ENCODE measurements at places on chromosomes 13 and 19.

- peak; percentile 78 for DNase-seq
Observed at GRCh38 chr19:14476673-14477401, 1.7 kb upstream of the PTGER1 start.

GRCh38 chr13:94129490-94129894 is 350.0 kb downstream of the DCT start:
- no peak for DNase-seq

- peak; percentile 63 for DNase-seq
Observed at GRCh38 chr19:10390652-10391286, 10.4 kb upstream of the TYK2 start.

DNA sequence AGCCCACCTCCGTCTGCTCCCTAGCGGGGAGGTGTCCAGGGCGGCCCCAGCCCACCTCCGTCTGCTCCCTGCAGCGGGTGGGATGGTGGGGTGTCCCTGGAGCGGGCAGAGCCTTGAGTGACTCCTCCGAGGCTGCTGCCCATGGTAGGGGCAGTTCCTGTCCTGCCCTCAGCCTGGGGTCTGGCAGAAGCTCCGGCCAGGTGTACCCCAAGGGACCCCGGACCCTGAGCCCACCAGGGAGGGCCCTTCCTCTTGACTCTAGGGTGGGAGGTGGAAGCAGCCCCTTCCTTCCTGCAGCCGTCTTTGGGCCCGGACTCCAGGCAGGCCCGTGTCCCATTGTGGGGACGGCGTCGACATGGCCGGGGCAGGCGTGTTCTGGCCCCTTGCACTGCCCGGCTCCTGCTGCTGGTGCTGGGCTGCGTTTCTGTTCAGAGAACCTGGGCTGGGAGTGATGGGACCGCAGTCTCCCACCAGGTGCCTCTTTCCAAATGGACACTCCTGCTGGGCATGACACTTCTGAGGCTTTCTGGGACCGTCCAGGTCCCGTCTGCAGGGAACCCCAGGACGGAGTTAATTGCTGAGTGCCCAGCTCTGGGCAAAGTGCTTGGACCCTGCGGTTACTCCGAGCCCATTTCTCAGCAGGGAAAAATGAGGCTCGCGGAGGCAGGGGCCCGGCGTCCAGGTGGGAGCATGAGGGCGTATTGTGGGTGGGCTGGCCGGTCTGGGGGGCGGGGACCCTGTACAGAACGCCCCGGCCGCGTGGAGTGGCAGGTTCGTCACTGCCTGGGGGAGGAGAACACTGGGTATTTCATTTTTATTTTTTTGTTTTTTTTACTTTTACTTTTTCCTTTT is 19.8 kb downstream of the ARID3A start:
- DNase-seq: no peak

DNA sequence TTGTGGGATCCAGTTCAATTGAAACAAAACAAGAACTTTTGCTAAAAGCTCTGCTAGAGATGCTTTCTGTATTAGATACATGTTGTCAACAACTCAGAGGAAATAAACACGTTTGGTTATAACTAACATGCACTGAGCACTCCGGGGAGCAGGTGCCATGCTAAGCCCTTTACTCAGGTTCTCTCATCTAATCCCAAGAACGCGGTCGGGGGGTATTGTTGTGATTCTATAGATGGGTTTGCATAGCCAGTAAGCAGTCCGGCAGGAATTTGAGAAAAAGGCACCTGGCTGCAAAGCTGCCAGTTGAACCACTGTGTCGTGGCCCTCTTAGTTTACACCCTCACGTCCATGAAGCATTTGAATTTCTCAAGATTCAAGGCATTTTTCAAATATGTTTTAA is 24.3 kb upstream of the SPACA7 start:
- DNase-seq: no peak

- DNase-seq: no peak
Observed at GRCh38 chr13:32179708-32180107, 135.5 kb downstream of the ZAR1L start.

Measured in AG10803 (cell line).